ENCODE measurements at places on chromosomes 3 and 15.

- no peak for DNase-seq
Measured at GRCh38 chr3:112799946-112800345, 46.7 kb downstream of the CD200R1L start.

DNA sequence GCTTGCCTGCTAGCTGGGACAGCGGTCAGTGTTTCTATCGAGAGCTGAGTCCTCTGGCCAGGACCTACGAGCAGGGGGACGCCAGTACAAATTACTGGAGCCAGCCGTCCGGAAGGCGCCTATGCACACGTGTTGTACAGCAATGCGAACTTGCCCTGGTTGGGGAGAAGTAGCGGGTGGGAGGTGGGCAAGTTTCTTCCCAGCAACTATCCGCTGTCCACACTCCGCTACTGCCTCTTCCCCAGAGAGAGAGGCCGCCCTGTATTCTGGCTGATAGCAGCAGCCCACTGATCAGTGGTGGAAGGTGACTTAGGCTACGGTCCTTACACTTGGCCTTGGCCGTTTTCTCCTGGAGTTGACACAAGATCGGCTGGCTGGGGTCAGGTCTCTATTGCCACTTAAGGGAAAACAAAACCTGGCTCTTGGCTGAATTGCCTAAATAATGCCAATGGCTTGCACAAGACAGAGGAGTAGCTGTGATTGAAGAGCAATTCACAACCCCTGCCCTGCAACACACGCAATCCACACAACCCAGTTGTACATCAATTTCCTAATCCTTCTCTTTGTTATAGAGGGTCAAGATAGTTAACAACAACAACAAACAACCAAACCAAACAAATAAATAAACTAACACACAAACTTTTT, 12.8 kb upstream of the SHC4 start:
- DNase-seq: no peak

- no peak for DNase-seq
Measured at GRCh38 chr3:4323246-4324027, 20.3 kb downstream of the SETMAR start.

DNA sequence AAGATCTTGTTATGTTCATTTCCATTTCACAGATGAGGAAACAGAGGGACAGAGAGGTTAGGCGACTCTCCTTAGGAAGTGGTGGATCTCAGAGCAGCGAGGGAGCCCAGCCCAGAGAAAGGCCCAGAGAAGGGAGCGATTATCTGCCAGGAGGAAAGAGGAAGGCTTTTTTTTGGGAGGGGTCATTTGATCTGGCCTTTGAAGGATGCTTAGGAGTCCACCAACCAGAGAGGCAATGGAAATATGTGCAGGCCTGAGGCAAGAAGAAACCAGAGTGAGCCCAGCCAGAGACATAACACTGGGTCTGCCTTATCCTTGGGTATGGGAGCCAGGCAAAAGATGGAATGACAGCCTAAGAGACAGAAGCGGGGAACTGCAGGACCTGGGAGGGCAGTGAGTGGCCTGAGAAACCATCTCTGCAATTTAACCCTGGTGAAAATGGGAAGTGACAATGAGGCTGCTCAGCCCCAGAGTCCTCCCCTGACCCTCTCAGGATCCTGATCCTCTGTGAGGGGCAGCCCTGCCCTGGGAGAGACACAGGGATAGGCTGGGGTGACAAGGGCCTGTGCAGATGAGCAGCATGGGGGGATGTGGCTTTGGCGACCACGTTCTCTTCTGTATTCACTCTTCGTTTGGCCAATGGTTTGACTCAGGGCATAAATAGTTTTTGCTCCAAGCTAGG, 163.2 kb downstream of the WNT7A start:
- DNase-seq: no peak

GRCh38 chr3:14836049-14836468, 17.3 kb downstream of the FGD5 start:
- DNase-seq: no peak

GRCh38 chr3:78148986-78149717, 1109.3 kb downstream of the ROBO2 start:
- no peak for DNase-seq

- DNase-seq: no peak
Measured at GRCh38 chr15:41230345-41230649, 260 bp downstream of the EXD1 start.

DNA sequence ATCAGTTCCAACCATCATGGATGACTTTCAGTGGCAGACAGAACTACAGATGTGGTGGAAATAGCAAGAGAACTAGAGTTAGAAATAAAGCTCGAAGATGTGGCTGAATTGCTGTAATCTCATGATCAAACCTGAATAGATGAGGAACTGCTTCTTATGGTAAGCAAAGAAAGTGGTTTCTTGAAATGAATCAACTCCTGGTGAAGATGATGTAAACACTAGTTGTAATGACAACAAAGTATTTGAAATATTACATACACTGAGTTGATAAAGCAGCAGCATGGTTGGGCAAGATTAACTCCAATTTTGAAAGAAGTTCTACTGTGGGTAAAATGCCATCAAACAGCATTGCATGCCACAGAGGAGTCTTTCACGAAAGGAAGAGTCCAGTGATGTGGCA, 131.7 kb upstream of the FAM3D start:
- no peak for DNase-seq

- no peak for DNase-seq
Measured at GRCh38 chr3:63972987-63973386, 50.3 kb downstream of the PSMD6 start.

DNA sequence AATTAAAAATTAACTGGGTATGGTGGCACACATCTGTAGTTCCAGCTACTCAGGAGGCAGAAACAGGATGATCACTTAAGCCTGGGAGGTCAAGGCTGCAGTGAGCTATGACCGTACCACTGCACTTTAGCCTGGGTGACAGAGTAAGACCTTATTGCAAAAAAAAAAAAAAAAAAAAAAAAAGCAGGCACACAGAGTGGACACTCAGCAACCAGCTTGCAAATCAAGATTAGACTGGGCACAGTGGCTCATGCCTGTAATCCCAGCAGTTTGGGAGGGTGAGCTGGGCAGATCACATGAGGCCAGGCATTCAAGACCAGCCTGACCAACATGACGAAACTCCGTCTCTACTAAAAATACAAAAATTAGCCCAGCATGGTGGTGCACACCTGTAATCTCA, 5.4 kb downstream of the CLN6 start:
- DNase-seq: no peak

DNA sequence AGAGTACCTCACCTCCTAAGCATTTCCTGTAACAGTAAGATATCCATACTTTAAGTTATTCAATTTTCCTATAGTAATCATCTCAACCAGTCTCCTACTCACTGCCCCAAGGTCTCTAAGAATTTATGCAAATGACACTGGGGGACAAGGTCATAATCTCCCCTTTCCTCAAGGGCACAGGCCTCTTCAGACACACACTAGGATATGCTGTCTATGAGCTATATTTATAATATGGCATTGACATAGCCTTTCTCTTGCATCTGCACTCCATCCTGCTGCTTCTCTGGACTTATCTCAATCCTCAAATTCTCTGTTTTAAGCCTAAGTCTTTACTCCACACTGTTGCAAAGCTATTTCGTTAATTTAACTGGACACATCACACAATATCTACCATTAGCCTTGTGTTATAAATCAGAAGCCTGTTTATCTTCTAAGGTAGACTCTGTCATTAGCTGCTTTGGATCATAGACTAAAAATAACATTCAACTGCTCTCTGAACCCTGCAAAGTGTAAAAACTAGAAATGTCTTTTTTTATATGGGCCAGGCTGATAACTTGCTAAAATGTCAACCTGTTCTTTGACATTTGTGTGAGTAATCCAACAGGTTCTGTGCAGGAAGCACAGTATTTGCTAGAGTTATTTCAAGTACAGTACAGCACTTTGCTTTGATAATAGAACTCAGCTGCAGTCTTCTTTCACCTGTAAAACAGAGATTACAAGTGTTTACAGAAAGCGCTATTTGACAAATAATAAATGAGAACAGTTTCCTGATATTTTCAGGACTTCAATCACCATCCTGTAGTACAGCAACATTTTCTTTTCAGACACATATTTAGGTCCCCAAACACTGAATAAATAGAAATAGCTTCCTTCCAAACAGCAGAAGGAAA, 17.8 kb upstream of the SEC62 start:
- DNase-seq: no peak

DNA sequence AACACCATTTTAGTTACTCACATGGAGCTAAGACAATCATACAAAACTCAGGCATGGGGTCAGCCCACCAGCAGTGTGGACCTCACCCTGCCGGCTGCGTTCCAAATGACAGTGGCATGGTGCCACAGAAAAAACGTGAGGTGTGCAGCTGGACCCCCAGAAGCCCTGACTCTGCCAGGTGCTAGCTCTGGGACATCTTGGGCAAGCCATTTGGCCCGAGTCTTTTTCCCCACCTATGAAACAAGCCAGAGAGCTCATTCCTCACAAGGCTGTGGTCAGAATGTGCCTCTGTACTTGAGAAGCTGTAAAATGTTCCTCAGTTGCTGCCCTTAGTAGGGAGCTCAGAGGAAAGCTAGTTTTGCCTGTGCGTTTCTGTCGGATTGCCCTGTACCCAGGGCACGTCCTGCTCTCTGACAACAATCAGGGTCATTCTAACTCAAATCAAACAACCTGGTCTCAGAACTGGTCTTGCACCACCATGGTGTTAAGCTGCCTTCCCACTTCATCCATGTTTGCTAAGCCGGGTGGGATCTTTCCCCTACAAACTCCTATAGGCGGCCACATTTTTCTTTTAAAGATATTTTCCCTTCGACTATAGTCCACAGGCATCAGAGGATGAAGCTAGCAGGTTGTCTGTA, 44.9 kb downstream of the LIPC start:
- DNase-seq: no peak

DNA sequence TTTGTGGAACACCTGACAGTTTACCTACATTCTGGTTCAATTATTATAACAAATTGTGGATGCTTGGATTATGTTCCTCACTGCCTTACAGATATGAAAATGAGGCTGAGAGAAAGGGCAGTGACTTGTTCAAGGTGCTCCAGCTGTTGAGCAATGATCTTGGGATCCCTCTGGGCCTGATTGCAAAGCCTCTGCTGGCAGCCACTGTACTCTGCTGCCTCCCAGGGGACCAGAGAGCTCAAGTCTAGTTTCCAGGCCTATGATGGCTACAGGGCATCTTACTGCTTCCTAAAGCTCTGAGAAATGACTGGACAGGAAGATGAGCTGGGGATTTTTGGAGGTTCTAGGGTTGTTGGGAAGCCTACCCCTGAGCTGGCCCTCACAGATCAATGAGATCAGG, 2.3 kb upstream of the SHC4 start:
- no peak for DNase-seq

DNA sequence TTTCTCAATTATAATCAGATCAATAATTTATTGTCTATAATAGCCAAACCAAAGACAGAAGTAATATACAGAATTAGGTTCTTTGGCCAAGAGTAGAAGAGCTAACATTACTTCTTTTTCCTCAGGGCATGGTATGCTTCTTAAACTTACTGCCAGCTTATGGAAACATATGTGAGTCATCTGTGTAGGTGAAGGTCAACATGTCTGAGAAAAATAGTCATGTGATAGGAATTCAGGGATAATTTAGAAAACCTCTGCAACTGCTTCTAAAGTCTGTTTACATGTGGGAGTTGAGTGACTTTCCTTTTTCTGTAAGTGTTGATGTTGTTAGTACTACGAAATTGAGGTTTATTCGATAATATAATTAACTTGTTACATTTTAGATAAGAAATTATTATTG, 19.2 kb upstream of the MAP6D1 start:
- no peak for DNase-seq

DNA sequence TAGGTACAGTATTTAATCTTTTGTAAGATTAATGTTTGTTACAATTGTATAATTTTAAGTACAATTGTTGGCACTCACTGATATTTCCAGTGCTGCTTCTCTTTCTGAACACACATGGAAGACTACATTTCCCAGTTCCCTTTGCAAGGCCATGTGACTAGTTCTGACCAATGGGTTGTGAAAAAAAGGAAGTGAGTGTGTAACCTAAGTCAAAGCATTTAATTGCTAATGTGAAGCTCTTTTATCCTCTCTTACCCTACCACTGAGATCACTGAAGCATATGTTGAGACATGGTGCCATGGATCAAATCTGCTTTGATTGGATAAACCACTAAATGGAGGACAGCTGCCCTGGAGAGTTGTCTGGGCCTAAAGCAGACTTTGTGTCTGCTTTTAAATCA, 83.9 kb upstream of the PLXND1 start:
- no peak for DNase-seq

GRCh38 chr15:96849271-96849900, 518.9 kb downstream of the NR2F2 start:
- no peak for DNase-seq

GRCh38 chr3:54783611-54784010, 144.2 kb downstream of the LRTM1 start:
- no peak for DNase-seq

DNA sequence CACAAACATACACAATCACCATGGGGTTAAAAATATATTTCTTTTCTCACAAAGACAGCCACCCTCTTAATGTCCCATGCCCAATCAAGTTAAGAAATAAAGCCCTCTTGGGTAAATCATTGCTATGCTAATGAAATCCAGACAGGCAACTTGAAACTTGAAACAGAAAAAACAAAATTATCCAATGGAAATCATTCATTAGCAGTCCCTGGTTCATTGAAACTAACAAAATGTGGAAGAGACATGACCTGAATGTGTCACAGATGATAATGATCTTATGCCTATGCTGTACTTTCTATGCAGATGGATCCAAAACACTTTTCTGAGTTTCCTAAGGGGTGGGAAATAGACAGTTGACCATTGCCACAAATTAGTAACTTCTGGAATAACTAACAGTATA, 983.7 kb downstream of the MCTP2 start:
- no peak for DNase-seq

- no peak for DNase-seq
Measured at GRCh38 chr3:142746646-142747045, 22.8 kb downstream of the TRPC1 start.

DNA sequence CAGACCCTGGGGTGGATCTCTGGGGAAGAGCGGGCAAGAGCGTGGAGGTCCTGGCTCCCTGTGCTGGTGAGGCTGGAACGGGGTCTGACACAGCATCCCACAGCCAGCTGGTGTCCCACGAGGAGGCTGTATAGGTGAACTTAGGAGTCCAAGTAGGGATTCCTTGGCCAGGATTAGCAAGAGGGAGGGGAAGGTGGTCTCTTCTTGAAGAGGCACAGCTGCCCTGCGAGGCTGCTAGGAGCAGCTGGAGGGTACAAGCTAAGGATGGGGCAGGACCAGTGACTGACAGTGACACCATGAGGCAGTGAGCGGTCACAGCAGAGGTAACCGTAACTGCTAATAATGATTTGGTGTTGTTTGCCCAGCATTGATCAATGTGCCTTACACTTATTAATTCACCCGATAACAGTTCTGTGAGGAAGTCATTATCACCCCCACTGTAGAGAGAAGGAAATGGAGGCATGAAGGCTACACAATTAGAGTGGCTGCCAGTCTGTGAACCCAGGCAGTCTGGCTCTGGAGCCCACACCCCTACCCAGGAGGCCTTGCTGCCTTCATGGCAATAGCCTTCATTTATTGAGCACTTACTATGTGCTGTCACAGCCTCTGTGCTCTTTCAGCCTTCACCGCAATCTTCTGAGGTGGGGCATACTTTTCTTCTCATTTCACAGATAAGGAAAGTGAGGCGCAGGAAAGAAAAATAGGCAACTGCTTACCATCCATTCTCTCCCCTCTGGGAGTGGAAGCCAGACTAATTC, 59.4 kb downstream of the TMEM44 start:
- DNase-seq: peak; percentile 32
